BJ (cell line): ENCODE measurements at places on chromosomes 1 and 21.
A peak's percentile ranks its signal among the peaks of the same experiment; 100 is the strongest.

DNA sequence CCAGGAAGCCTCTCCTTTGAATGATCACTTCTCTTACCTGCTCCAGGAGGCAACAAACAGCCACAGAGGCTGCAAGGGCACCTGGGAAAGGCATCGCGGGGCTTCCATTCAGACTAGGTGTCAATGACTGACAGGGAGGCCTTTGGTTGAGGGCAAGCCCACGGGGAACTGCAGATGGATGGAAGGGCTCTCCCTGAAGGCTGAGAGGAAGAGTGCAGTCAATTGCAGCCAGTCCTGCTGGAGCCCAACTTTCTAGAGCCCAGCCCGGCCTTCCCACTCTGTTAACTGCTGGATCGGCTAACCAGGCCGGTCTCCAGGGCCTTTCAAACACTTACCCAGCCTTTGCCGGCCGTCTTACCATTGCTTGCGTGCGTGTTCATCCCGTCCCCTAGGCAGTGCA, 89.3 kb downstream of the LACTBL1 start:
- DNase-seq, result no peak

DNA sequence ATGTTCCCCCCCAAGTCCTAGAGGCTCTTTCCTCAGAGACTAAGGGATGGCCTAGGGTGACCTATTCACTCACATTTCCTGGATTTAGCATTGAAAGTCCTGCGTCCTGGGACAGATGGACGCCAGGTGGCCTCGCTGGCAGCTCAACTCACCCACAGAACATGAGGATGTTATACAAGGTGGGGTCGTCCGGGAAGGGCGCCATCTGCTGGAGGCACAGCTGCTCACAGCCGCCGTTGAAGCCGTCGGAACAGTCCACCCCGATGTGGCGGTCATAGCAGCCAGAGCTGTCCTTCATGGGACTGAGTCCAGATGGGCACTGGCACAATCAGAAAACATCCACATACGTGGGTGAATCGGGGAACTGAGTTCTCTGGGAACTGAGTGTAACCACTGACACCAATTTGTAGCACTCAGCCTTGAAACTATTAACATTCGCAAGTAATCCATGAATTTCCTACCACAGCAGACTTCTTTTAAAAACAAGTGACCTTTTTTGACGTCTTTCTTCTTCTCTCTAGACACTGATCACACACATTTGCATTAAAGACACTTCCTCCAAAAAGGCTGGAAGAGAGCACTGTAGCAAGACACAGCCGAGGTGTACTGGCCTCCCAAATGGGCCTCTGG, 215.4 kb downstream of the ASTN1 start:
- DNase-seq, result no peak

- DNase-seq, result no peak
Measured at GRCh38 chr1:211601159-211601558, 22.2 kb upstream of the SLC30A1 start.

DNA sequence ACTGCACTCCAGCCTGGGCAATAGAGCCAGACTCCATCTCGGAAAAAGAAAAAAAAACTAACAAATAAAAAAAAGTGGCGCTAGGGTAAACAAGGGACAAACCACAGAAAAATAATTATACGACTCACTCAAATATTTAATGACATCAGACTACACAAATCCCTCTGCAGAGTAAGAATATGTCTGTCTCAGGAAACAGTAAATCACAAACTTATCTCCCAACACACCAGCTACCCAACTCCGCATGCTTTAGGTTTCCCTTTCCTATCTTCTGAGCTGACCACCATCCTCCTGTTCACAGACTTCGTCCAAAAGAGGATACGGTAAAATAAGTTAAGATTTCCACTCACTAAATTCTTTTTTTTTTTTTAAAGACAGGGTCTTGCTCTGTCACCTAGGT, 16.2 kb downstream of the WDR47 start:
- DNase-seq, result no peak

- DNase-seq, result no peak
Measured at GRCh38 chr1:1802871-1803270, 24.6 kb upstream of the NADK start.

- no peak for DNase-seq
Measured at GRCh38 chr1:171583591-171584201, 38.3 kb upstream of the MYOCOS start.

DNA sequence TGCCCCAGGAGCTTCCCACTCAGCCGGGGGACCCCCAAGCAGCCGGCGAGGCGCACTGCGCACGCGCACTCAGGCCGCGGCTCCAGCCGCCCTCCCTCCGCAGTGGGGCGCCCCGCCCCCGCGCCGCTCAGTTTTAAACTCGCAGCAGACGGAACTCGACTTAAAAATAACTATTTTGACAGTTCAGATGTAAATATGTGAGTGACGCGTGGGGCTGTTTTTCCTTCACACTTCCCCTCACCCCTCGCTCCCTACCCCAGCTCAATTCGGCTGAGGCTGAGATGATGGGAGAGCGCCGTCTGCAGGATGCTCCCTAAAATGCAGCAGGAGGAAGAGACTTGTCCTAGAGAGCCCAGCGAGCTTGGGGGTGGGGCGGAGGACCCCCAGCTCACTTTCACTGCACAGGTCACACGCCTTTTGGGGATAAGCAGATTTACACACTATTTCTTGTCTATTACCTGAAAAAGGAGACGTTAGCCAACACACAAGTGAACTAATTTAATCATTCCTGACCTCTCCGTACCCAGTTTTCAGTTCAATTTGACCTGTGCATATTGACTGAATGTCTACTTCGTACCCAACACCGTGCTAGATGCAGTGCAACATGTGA, 8.9 kb upstream of the LEMD1 start:
- no peak for DNase-seq

DNA sequence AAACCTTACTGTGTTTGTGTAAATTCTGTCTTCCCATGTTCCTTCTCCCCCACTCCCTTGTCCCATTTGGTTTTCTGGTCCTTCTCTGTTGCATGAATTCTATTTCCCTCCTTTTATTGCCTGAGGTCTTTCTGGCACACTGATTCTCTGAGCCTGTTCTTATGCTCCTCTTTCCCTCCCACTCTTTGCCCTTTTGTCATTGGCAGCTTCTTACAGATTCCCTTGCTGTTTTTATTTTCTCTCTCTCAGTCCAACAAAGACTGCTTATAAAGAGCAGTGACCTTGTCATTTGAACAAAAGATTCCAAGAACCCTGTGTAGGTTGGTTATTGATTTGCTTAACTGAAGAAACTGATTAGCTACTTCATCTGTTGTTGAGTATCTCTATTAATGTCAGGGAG, 49.7 kb downstream of the GPR52 start:
- DNase-seq, result no peak

DNA sequence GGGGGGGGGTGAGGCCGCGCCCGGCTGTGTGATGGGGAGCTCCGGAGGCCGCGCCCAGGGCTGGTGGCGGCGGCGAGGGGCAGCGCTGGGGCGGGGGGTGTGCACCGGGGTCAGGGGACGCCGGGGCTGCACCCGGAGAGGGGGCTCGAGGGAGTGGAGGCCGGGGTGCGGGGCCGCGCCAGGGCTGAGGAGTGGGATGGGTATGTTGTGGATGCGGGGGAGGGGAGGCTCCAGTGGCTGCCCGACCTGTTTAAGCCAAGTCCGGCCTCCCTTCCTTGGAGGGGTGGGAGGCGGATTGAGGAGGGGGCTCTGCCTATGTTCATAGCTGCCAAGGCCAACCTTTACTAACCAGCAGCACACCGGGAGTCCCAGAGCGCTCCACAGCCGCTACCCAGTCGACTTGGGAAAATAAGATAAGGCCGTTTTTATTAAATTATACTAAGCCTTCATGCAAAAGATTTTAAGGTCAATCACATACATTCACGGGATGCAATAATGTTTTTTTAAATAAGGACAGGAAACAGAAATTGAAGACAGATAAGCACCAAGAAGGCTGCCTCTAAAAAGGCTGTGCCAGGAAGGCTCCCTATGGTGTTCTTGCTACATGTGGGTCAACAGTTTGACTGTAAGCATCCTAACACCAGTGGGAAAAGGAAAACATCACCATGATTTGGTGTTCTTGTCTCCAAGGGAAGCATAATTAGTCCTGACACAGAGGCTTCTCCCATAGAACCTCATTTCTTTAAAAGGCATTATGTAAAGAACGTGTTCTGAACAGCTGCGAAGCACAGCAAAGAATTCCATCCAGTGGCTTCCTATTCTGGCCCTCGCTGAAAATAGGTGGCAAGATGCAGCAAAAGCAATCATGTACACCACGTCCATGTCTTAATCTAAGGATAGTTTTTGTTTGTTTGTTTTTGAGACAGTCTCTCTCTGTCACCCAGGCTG, 626 bp upstream of the HLCS start:
- DNase-seq, result no peak

DNA sequence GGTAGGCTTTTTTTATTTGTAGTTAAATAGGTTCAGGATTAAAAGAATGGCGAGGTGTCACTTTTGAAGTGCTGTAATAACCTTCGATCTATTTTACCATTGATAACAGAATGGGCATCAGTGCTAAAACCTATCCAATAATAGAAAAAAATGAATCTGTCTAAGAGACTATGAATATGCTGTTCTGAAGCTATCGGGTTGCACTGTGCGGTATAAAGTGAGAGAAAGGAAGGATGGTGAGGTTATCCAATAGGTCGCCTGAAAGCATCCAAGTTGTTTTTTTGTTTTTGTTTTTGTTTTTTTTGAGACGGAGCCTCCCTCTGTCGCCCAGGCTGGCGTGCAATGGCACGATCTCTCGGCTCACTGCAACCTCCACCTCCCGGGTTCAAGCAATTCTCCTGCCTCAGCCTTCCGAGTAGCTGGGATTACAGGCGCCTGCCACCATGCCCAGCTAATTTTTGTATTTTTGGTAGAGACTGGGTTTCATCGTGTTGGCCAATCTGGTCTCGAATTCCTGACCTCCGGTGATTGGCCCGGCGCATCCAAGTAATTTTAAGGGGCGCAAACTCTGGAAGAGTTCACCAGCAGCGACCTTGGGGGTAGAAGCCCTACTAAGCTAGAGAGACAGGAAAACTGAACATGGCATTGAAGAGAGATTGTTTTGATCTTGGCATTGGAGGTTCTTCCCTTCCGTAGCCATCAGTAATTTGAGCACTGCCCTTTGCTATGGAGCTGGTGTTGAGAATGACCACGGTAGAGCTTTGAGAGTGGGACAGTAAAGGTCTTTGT, 8.7 kb upstream of the MDM4 start:
- DNase-seq, result no peak

- DNase-seq, result peak; percentile 86
Measured at GRCh38 chr21:38985568-38986378, 180.0 kb downstream of the ETS2 start.

DNA sequence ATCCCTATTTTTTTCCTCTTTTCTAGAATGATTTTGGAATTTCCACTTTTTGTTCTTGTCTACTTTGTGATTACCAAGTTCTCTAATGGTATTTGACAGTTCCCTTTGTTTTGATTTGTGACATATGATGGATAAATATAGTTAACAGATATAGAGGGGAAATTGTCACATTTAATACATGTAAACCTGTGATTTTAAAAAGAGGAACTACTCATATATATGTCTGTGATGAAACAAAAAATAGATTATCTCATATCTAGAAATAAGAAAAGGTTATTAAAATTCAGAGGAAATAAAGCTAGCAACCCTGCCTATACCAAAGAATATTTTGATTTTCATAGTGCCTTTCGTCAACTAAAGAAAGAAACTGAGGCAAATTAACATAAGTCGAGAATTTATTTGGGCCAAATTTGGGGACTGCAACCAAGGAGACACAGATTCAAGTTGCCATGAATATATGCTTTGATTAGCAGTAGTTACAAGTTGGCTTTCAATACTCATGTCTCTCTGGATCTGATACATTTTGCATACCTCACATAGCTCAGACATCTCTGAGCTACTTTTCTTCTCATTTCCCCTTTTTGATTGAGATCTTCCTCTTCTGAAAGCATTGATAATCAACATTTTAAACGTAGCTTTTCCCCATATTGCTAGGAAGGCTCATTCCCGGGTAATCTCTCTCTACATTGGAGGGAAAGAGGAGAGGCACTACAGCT, 15.6 kb upstream of the C21orf91 start:
- no peak for DNase-seq

DNA sequence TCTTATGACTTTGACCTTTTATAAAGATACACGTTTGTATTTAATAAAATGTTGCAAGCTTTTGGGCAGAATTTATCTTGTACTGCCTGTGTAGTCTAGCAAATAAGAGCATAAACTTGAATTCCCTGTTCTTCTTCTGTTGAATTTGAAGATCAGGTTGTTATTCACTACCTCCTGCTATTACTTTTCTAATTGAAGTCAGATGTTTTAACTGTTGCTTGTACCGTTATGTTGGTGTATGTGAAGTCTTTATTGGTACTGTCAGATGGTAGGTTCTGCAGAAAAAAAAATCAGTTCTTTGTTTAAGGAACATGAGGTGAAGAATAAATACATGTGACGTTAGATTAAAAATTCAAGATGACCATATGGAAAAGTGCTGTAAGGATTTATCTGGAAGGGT, 69.1 kb downstream of the DYRK1A start:
- DNase-seq, result no peak
